ENCODE measurements at places on chromosomes 4 and X. TPM values are rescaled to one million over a fixed set of nuclear protein-coding genes. Genes with fewer than 3 reads are reported as not detected.

GRCh38 chr4:124526331-124526730, 186.2 kb downstream of the ANKRD50 start:
- DNase-seq, result no peak
- no peaks in the 10 kb centered on the region for H3K27me3 ChIP-seq
- H3K4me1 ChIP-seq, result no peaks in the 10 kb centered on the region
- H3K27ac ChIP-seq, result no peak overlapping the region
- no peaks in the 10 kb centered on the region for H3K36me3 ChIP-seq

GRCh38 chr4:119628281-119629141, at the start of gene PDE5A:
Gene PDE5A, minus strand, starts transcription at chr4:119628804. Its CDS starts 133 bp downstream, at chr4:119628671.
- peak within 1 kb of the TSS; percentile 81 for H3K4me3 ChIP-seq
- peak; percentile 69 for DNase-seq
- H3K27ac ChIP-seq, result no peak within 1 kb of the TSS
- H3K4me1 ChIP-seq, result peaks cover 14% of the 10 kb centered on the region

DNA sequence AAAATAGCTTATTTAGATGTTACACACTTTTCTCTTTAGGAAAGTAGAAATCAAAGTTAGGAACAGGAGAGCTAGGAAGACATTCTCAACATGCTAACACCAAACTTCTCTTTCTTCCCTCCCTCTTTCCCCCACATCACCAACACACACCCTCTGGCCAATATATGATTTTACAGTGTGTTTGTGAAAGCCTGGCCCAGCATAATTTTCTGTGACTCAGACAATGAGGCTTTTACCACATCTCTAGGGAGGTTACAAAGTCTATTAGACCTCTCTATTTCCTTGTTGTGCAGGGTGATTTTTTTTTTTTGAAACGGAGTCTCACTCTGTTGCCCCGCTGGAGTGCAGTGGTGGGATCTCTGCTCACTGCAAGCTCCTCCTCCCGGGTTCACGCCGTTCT, 189.9 kb downstream of the AASDH start:
- H3K4me1 ChIP-seq, result no peaks in the 10 kb centered on the region
- H3K27ac ChIP-seq, result no peak overlapping the region
- H3K36me3 ChIP-seq, result no peaks in the 10 kb centered on the region
- no peak for DNase-seq
- H3K4me3 ChIP-seq, result no peak overlapping the region

DNA sequence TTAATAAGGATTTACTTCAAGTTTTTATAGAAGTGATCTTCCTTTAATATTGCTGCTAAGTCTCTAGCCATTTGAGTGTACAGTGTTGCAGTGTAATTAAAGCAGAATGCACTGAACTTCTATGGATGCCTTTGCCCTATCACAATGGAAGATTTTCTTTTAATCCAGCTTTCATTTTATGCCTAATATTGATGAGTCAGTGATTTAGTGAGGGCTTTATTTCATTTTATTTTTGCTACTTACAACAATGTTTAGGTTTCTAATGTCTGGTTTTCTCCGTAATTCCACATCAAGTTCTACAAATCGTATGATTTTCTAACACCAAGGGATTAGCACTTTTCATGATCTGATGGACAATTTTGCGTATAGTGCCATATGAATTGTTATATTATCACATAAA, 504.1 kb downstream of the PCDH11X start:
- DNase-seq, result no peak
- no peaks in the 10 kb centered on the region for H3K36me3 ChIP-seq
- H3K4me3 ChIP-seq, result no peak overlapping the region
- H3K27me3 ChIP-seq, result no peaks in the 10 kb centered on the region

Gene HELT
- polyA plus RNA-seq, result not detected

DNA sequence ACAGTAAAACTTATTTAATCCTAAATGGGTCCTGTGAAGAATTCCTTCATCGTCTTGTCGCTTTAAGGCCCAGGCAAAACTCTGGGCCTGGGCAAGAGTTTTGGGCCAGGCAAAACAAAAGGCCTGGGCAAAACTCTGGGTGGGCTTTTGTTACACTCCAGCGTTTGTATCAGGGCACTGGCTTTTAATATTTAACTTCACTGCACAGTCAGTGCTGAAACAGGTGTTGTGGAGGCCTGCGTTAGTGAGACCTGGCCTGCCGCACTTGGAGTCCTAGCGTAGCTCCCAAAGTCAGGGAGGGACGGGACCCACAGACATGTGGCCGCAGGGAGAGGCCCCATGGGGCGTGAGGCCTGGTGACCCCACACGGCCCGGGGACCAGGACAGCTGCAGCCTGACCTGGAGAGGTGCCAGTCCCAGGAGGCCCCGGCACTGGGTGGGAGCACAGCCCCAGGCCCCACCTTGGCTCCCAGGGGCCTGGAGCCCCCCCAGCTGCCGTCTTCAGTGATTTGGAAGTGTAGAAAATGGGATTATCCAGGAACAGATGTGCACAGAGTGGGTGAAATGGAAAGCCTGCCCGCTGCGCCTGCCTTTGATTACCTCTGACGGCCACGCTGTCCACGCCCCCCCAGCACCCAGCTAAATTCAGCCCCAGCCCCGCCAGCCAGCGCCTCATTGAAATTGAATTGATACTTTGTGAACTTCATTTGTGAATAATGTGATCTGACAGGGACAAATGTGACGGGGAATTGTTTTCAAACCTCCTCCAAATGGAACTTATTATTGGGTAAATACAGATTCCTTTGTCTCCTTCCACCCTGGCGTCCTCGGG, 132.9 kb upstream of the NKX1-1 start:
- no peak overlapping the region for H3K27ac ChIP-seq
- no peaks in the 10 kb centered on the region for H3K36me3 ChIP-seq
- no peaks in the 10 kb centered on the region for H3K27me3 ChIP-seq
- DNase-seq, result no peak

- no peak for DNase-seq
- no peaks in the 10 kb centered on the region for H3K27me3 ChIP-seq
- no peak overlapping the region for H3K4me3 ChIP-seq
- H3K4me1 ChIP-seq, result no peaks in the 10 kb centered on the region
- no peaks in the 10 kb centered on the region for H3K36me3 ChIP-seq
Measured at GRCh38 chr4:13160920-13161319, 323.2 kb downstream of the RAB28 start.

- peaks cover 3% of the 10 kb centered on the region for H3K27me3 ChIP-seq
- no peak for DNase-seq
- H3K36me3 ChIP-seq, result no peaks in the 10 kb centered on the region
- H3K4me1 ChIP-seq, result no peaks in the 10 kb centered on the region
Measured at GRCh38 chr4:158169506-158169905, 3.3 kb downstream of the GASK1B start.

GRCh38 chr4:20901851-20902250, 201.6 kb downstream of the PACRGL start:
- no peak overlapping the region for H3K4me3 ChIP-seq
- no peak for DNase-seq
- H3K27ac ChIP-seq, result no peak overlapping the region
- no peaks in the 10 kb centered on the region for H3K27me3 ChIP-seq
- H3K36me3 ChIP-seq, result no peaks in the 10 kb centered on the region

DNA sequence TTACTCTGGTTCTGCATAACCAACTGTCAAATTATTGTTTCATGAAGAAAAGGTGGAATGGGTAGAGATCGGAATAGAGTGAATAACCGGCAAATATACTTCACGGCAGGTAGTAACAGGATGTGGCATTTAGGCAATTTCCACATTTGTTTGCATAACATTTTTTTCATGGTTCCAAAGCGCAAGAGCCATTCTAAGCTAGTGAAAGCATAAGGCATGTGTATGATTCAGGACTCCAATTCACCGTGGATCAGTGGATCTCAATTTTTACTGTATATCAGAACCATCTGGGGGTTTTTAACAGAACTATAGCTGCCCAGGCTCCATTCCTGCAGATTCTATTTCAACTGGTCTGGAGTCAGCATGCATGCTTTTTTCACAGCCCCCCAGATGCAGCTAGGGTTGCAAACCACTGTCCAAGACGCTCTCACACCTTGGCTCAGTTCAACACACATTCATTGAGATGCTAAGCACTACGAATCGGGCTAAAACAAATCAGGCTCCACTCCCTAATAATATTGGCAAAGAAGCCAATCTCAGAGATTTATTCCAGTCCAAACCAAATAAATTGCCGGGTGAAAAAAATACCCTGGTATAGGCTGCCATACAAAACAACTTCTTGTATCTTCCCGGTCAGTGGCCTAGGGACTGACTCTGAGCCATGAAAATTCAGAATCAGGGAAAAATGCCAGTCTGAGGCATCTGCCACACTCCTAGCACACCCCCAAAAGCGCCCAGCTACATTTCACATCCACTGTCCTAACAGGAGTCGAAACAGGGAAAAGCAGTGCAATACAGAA, 30.0 kb downstream of the AFAP1 start:
- DNase-seq, result no peak
- no peaks in the 10 kb centered on the region for H3K36me3 ChIP-seq
- H3K27me3 ChIP-seq, result no peaks in the 10 kb centered on the region
- H3K27ac ChIP-seq, result no peak overlapping the region
- H3K4me3 ChIP-seq, result no peak overlapping the region

GRCh38 chr4:41507291-41507947, 30.5 kb upstream of the LIMCH1 start:
- H3K36me3 ChIP-seq, result no peaks in the 10 kb centered on the region
- H3K27ac ChIP-seq, result no peak overlapping the region
- no peak for DNase-seq
- H3K4me3 ChIP-seq, result no peak overlapping the region
- H3K27me3 ChIP-seq, result no peaks in the 10 kb centered on the region

DNA sequence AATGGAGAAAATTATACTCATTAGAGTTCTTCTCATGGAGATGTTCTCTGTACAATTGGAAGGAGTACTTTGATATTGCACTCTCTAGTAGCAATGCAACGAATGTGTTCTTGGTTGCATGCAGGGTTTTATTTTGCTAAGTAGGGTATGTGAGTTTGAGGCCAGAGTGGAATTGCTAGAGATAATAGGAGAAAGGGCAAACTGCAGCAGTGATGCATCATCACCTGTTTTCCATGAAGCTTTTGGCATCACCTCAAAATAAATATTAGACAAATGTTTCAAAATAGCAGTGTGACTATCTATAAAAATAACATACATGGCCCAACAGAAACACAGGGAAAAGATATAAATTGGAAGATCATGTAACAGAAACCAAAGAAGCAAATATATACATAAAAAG, 93.3 kb downstream of the TIGD2 start:
- no peak for DNase-seq
- H3K36me3 ChIP-seq, result no peaks in the 10 kb centered on the region
- no peaks in the 10 kb centered on the region for H3K27me3 ChIP-seq
- H3K4me3 ChIP-seq, result no peak overlapping the region
- H3K27ac ChIP-seq, result no peak overlapping the region

Gene RGN
- not detected for polyA plus RNA-seq

Gene GPR34
- 0.10 TPM for polyA plus RNA-seq

DNA sequence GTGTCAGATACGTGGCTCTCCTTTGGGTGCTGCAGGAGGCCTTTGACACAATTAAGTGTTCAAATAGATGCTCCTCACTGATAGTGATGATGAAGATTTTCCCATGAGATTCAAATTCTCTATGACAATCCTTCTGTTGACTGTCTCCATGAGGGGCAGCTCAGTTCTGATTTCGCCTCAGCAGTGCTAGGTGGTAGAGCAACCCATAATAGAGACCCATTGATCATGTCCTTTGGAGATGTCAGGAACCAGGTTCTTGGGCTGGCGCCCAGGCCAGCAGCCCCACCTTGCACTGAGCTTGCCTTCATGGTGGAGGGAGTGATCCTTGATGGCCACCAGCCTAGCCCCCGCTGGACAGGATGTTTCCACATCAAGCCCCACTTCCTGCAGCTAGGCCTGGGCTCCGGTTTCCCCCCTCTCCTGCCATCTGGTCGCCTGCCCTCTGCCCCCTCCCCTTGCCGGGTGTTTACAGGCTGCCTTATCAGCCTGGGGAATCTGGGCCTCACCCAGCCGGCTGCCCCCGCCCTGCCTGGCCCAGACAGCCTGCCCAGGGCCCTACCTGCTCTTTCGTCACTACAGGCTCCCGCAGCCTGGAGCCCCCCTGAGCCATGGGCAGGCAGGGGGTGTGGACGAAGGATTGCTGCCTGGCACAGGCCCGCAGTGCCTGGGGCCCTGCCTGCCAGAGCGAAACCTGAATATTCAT, 12.6 kb downstream of the ELF4 start:
- H3K4me3 ChIP-seq, result no peak overlapping the region
- H3K27ac ChIP-seq, result peak overlapping the region; percentile 9
- no peaks in the 10 kb centered on the region for H3K36me3 ChIP-seq
- no peaks in the 10 kb centered on the region for H3K27me3 ChIP-seq
- peaks cover 65% of the 10 kb centered on the region for H3K4me1 ChIP-seq
- no peak for DNase-seq

Gene ZNF711
- 1.3 TPM for polyA plus RNA-seq

Gene PNMA5
- not detected for polyA plus RNA-seq

- no peaks in the 10 kb centered on the region for H3K36me3 ChIP-seq
- no peak for DNase-seq
- no peaks in the 10 kb centered on the region for H3K4me1 ChIP-seq
Measured at GRCh38 chr4:109752525-109752924, 22.7 kb upstream of the PLA2G12A start.

DNA sequence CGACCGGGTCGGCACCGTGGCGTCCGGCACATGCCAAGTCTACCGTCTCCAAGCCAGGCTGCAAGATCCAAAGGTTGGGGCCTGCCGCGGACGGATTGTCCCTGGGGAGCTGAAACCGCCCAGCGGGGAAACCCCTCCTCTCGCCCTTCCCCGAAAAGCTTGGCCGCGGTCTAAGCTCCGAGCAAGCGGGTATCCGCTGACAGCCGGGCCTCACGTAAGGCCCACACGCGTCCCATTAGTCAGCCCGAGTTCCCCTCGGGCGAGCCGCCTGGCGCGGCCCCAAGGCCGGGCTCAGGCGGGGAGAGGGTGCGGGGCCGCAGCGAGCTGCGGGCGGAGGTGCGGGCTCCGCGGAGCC, 6.8 kb upstream of the BCOR start:
- H3K4me3 ChIP-seq, result peak overlapping the region; percentile 8
- DNase-seq, result no peak
- peaks cover 6% of the 10 kb centered on the region for H3K4me1 ChIP-seq
- H3K27me3 ChIP-seq, result no peaks in the 10 kb centered on the region
- no peaks in the 10 kb centered on the region for H3K36me3 ChIP-seq

Gene TLR2
- 0.20 TPM for polyA plus RNA-seq

- H3K4me3 ChIP-seq, result no peak overlapping the region
- H3K27ac ChIP-seq, result no peak overlapping the region
- DNase-seq, result no peak
Measured at GRCh38 chrX:97123001-97123400, 239.3 kb downstream of the RPA4 start.

Gene JAKMIP1
- polyA plus RNA-seq, result 26.1 TPM

GRCh38 chr4:84032372-84032771, 466.7 kb downstream of the NKX6-1 start:
- no peaks in the 10 kb centered on the region for H3K27me3 ChIP-seq
- DNase-seq, result no peak
- no peaks in the 10 kb centered on the region for H3K4me1 ChIP-seq
- H3K36me3 ChIP-seq, result no peaks in the 10 kb centered on the region
- no peak overlapping the region for H3K4me3 ChIP-seq
- no peak overlapping the region for H3K27ac ChIP-seq

DNA sequence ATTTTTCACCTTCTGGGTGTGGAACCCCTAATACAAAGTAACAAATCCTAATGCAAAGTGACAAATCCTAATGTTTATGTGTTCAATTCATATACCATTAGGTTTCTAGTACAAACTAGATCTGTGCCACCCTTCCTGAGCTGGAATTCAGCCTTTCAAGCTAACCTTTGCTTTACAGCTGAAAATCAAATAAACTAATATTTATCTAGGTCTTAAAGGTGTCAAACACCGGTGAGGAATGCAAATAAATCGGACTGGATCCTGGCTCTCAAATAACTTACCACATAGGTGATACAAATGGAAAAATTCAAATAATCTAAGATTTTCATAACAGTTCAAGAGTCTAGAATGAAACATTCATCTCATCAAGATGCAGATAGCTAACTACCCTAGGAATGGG, 11.6 kb downstream of the IRF2 start:
- no peaks in the 10 kb centered on the region for H3K36me3 ChIP-seq
- H3K4me3 ChIP-seq, result no peak overlapping the region
- no peaks in the 10 kb centered on the region for H3K27me3 ChIP-seq
- no peak for DNase-seq

Gene MAGEC1
- not detected for polyA plus RNA-seq

Gene GPR119
- not detected for polyA plus RNA-seq
